ENCODE measurements at places on chromosomes 7 and 10.

GRCh38 chr7:132317701-132318351 is 258.4 kb downstream of the PLXNA4 start:
- DNase-seq, result no peak

DNA sequence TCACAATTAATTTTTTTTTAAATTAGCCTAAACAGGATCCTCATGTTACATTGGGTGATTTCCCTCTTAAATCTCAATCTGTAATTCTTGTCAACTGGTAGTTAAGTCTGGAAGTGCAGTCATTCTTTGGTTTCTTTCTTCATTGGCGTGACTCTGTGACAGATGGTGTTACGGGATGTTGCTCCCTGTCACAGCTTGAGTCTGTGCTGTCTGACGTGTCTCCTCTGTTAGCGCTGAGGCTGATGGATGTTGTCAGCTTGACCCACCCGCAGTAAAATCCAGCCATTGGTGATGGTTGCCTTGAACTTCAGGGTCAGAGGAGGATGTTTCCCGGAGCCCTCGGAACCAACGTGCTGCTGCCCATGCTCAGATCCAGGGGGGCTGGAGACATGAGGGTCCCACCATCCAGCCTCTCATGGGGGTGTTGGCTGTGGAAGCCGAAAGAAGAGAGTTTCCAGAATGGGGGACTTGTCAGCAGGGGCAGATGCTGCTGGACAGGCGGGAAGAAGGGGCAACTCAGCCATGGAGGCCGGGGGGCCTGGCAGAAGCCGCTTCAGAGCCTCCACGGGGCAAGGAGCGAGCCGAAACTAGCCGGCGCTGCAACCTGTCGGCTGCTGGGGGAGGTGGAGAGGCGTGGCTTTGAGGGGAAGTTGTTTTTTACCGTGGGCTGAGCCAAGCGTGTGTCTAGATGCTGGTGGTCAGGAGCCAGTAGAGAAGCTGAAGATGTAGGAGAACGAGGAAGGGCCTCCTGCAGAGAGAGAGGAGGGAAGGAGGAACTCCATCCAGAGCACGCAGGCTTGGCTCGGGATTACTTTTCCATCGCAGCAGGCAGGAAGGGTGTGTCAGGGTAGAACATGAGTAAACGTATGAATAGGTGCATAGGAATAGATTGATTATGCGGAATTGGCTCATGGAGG is 3.5 kb downstream of the SUN1 start:
- DNase-seq, result no peak

GRCh38 chr7:108009873-108010272 is 6.9 kb upstream of the LAMB1 start:
- DNase-seq, result no peak

DNA sequence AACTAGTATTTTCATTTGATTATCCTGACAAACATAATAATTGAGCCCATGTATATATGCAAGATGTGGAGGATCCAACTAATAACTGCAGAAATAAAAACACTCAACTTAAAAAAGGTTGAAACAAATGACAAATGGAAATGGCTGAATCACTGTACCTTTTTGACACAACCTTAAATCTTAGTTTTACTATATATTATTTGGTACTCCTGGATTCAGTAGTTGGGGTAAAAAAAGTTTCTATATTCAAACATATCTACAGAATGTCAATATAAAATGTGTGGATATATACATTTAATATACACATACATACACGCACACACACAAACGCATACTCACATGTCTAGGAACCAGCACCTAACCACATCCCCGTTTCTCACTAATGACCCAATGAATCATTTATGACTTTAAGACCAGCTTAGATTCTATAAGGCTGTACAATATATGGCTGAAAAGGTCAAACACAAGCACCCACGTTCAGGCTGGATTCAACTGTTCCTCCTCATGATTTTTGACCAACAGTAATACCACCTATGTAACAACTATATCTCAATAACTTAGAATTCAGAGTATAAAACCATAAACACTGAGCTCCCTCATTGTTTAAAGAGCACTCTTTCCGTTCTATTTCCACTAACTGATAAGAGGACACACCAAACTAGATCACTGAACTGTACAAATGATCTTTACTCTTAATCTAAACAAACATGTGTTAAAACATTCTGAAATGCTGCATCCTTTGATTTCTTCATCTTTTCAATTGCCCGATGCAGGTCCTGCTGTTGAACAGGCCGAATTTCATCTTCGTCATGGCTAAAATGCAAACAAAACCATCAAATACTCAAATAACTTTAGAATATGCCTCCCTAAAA is 63.8 kb downstream of the ATAD1 start:
- no peak for DNase-seq

GRCh38 chr10:104816501-104816900 is 175.4 kb downstream of the SORCS3 start:
- no peak for DNase-seq

All from CD4-positive, alpha-beta T cell treated with Interleukin-6 at 100 ng/mL for 8 hours (primary cell).